Stromal cell of bone marrow (primary cell): ENCODE measurements at places on chromosomes 12 and 14.

DNA sequence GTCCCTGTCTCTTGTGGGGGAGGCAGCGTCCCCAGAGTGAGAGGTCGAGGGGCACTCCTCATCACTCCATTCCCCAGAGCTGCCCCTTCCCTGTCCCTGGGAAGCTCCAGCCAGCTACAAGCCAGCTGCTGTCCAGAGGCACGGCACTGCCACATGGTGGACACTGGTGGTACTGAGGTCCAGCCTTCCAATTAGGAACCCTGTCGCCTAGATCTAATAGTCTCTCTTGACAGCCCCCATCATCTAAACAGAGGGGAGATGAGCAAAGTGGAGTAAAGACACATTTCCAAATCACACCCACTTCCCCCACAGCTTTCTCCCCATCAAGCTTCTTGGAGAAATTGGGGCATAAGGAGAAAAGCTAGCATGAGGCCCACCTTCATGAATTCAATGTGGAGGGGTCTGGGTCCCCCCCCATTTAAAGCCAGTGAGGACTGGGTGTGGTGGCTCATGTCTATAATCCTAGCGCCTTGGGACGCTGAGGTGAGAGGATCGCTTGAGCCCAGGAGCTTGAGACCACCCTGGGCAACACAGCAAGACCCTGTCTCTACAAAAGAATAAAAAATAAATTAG is 2.1 kb upstream of the INHBE start:
- peak; percentile 47 for DNase-seq

GRCh38 chr12:13740149-13740545 is 241.3 kb downstream of the GRIN2B start:
- DNase-seq: no peak

DNA sequence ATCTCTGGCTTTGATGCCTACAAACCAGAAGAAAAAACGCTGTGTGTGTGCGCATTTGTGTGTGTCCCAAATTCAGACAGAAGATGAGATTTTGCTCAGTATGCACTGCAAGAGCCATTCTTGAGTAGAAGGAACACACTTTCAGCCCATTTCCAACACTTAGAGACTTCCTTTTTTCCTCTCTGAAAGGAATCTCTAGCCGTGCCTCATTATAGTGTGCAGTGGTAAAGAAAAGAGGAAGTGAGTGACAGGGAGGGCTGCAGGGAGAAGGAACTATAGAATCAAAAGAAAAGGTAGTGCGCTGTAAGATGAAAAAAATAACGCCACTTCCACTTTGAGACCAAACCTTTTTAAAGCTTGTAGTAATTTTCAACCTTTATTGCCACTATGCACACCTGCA is 1400.9 kb upstream of the FLRT2 start:
- DNase-seq: no peak

DNA sequence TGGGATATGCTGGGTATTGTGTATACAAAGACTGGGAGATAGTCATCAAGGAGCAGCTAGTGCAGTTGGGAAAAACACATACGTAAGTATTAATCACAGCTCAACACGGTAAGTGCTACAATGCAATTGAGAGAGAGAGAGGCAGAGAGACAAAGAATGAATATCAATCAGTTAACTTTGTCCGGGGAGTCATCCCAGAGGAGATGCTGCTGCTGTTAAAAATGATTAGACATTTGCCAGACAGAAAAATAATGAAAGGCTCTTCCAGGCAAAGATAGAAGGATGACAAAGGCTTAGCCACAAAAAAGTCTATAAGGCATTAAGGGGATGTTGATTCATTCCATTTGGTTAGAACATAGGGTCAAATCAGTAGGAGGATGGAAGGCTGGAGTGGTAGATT is 45.1 kb downstream of the AKAP6 start:
- DNase-seq: no peak

DNA sequence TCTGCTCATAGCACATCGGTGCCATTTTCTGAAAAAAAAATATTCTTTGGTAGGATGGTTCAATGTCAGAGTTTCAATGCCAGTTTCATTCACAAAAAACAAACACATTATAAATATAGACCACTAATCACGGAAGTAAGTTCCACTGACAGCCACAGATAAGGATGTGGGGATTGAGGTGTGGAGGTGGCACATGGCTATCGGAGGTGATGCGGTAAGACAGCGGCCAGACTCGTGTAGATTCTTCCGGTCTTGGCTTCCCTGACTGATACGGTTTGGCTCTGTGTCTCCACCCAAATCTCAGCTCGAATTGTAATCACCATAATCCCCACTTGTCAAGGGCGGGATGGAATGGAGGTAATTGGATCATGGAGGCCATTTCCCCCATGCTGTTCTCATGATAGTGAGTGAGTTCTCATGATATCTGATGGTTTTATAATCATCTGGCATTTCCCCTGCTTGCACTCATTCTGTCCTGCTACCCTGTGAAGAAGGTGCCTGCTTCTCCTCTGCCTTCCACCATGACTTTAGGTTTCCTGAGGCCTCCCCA is 693.4 kb downstream of the VRK1 start:
- DNase-seq: no peak
